Iris pigment epithelial cell (primary cell): ENCODE measurements at places on chromosomes 2 and 18.

GRCh38 chr18:75108579-75109318 lies 100.2 kb downstream of the PTGR3 start:
- no peak for DNase-seq

DNA sequence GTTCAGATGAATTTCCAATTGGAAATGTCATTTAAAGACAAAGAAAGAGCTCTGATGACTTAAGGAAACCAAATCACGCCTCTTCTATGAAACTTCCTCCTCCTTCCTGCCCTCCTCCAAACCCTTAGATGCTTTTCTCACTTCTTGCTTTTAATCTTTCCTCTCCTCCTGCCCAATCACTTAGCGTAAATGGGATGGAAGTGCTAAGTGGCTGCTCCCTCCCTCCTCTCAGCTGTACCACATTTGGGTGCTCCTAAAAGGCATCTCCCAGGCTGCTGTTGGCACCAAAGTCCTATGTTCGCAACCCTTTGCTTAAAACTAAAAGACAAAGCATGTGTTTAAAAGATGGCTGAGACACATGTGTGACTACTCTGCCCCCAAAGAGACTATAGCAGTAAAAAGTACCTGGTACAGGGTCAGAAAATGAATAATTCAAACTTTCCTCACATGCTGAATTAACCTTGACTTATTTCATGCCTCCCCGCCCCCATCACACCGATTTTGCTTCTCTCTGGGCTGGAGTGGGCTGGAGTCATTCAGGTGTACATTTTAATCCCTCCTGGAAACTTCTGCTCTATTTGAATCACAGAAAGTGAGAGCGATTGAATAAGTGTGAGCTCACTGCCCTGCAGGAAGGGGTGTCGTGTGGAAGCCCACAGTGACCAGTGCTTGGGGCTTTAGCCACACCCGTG lies 59.2 kb upstream of the KLF7 start:
- no peak for DNase-seq

- no peak for DNase-seq
Measured at GRCh38 chr18:22211657-22212056, 42.3 kb downstream of the GATA6 start.

- DNase-seq: peak; percentile 49
Measured at GRCh38 chr2:234137400-234138014, 87.0 kb downstream of the SPP2 start.

DNA sequence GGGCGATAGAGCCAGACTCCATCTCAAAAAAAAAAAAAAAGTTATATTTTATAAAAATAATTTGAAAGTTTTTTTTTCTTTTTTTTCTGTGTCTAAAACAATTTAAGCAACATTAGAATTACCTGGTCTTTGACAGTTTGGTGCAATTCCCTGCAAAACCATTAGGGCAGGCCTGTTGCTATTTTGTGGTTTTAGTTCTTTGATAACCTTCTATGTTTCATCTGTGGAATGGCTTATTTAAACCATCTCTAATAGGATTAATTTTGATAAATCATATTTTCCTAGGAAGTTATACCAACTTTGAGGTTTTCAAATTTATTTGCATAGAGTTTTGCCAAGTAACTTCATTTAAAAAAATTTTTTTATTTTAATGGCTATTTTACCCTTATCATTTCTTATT lies 141.2 kb upstream of the TWIST2 start:
- DNase-seq: no peak

DNA sequence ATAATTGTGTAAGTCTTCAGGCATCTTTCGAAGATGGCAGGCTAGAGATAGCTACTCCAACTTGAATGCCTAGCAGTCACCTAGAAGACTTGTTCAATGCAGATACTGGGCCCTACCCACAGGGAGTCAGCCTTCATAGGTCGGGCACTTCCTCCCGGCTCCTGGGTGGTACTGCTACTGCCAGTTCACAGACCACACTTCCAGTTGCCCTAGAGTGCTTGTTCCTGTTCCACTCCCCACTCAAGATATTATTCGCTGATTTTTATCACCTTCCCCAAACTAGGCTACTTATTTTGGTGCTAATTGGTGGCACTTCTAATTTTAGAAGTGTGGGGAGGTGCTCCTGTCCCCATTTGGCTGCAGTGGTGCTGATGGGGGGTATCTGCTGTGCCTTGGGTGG lies 34.2 kb downstream of the INPP4A start:
- DNase-seq: no peak

GRCh38 chr2:119487434-119488244 lies 36.6 kb downstream of the SCTR start:
- no peak for DNase-seq

DNA sequence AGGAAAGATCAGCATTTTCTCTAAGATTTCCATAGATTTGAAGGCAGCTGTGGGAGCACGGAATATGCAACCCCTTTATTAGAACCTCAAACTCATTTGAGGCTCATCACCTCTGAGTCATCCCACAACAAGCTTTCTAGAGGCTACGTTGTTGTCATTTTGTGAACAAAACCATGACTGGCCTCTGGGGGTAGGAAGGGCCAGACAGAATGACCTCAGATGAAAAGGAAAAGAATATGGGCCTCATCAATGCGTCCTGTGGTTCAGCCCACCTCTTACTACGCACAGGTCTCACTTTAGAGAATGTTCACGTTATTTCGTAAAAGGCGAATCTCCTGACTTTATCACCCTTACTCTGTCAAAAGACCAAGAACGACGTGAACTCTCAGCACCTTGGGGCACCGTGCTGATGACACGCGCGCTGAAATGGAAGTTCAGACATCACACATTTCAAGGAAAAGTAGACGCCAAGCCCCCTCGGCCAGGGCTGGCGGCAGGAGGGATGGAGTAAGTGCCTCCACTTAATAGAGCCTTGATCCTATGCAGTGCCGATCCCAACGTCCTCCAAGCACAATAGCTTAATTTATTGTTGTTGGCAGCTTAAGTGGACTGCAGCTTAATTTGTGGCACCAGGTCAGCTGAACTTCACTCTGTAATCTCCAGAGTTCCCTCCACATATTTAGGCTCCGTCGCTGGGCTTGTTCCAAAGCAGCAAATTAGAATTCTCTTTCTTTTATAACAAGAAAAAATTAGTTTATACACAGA lies 208.3 kb downstream of the EIPR1 start:
- DNase-seq: peak; percentile 74

- DNase-seq: no peak
Measured at GRCh38 chr2:16228471-16228870, 288.1 kb downstream of the MYCN start.

DNA sequence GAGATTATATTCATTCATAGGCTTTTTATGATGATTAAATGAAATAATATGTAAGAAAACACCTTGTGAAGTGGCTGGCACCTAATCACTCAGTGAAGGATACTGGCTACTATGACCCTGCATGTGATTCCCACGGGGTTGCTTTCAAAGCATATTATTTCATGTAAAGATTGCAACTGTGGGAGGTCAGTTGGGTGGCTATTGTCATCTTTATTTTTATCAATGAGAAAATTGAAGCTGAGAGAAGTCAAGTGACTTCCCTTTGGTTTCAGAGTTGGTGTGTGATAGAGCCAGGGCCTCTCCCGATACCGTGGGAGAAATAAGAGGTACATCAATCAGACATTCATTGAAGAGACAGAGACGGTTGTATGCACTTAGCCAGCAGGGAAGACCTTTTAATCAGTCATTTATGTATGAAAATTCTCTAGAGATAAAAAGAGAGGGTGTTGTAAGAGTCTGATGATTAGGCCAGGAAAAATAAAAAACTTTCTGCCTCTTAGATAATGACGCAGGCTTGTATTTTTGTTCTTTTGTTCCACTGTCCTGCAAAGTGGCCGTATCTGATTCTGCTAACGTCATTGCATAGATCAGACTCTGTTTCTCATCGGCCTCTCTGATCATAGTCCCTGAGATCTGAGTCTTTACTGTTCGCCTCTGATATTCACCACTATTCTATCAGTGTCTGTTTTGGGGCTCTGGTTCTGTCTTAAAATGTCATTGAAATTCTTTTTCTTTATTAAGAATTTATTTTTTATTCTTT lies 50.5 kb downstream of the QPCT start:
- DNase-seq: no peak

GRCh38 chr18:48646976-48647375 lies 108.1 kb downstream of the CTIF start:
- DNase-seq: no peak

DNA sequence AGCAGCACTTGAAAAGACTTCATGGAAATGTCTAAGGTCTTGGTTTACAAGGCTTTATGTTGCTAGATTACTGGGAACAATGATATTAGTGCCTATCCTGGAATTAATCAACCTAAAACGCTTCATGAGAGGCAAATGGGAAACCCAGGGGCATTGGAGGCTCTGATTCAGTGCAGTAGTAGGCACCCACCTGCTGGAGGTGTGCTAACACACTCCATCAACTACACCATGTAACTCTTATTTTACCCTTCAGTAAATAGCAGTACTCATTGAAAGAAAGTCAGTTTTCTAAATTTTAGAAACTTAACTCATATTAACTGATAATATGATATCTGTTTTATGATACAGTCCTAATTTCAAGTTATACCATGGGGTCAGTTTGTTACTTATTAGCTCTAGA lies 17.4 kb upstream of the HNRNPA3 start:
- DNase-seq: no peak

- DNase-seq: no peak
Measured at GRCh38 chr2:217366966-217367365, 507.1 kb upstream of the TNP1 start.

DNA sequence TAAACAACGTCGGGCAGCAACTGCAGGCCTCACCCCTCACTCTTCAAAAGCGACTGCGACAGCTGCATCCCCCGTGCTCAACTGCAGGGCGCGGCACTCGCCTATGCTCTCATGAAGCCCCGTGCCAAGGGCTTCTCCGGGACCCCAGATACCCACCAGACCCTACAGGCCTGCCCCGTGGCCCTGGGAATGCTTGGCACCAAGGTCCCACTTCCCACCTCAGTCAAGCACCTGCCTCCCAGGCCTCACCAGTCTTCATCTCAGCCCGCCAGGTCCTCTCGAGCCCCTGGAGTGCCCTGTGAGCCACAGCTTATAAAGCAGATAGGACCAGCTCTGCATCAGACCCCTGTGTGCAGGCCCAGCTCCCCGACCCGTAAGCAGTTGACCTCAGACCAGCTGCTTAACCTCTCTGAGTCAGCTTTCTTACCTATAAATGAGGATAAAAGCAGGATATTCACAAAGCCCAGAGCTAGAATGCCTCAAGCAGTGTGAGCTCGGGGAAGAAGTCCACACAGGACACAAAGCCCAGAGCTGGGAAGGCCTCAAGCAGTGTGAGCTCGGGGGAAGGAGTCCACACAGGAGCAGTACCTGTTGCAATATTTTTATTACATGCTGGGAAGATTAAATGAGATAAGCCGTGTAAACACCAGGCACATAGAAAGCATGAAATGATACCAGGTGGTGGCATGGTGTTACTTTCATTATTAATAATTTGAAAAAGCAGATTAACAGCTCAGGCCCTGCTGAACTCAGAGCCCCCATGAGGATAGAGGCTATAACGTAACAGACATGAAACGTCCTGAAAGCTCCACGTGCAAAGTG lies 96.9 kb downstream of the HDAC4 start:
- DNase-seq: no peak

- DNase-seq: peak; percentile 12
Measured at GRCh38 chr2:10811517-10811916, 1.1 kb downstream of the PDIA6 start.

- DNase-seq: peak; percentile 39
Measured at GRCh38 chr2:45432406-45432805, 178.7 kb downstream of the SRBD1 start.

DNA sequence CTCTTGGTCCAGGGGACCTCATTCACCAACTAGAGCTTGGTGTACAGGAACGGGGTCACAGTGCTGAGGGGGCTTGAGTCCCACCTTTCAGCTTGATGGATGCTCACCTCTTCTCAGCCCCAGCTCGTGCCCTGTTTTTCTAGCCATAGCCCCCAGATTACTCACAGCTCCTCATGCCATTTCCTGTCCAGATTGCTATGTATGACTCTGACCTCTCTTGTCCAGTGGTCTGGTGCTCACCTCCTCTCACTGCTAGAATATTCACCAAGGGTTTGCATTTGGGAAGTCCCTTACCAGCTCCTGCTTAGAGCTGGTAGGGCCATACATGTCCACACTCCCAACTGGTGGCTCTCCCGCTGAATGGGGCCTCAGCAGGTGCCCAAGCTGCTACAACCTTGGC lies 5.9 kb downstream of the LBX2 start:
- DNase-seq: peak; percentile 10

- no peak for DNase-seq
Measured at GRCh38 chr18:73777356-73778031, 370.1 kb downstream of the FBXO15 start.

DNA sequence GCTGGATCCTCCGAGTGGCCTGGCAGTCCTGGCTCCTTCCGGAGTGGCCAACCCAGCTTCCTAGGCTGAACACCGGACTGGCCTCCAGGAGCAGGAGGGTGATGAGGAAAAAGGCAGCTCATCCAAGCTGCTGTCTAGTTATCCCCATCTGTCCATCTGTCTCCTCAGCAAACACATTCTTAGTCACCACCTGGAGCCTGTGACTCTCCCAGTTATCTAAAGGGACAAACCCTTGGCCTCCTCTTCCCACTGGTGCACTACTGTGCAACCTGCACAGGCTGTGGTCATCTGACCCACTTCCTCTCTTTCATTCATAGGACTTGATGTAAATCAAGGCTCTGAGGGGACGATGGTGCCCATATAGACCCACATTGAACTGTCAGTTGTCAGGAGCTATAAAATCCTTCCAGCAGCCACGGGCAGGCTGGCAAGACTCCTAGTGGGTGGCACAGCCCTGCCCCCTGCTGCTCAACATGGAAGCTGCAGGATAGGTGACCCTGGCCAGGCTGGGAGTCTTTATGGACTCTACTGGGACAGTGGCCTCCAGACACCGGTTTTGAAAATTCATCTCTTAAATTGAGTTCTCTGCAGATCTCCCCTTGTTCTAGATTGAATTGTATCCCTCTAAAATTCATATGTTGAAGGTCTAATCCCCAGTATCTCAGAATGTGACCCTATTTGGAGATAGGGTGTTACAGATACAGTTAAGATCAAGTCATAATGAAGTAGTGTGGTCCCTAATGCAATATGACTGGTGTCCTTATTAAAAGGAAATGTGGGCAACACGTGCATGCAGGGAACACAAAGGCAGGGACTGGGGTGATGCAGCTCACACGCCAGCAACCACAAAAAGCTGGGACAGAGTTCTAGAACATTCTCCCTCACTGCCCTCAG lies 29.3 kb upstream of the DUSP2 start:
- peak; percentile 50 for DNase-seq

DNA sequence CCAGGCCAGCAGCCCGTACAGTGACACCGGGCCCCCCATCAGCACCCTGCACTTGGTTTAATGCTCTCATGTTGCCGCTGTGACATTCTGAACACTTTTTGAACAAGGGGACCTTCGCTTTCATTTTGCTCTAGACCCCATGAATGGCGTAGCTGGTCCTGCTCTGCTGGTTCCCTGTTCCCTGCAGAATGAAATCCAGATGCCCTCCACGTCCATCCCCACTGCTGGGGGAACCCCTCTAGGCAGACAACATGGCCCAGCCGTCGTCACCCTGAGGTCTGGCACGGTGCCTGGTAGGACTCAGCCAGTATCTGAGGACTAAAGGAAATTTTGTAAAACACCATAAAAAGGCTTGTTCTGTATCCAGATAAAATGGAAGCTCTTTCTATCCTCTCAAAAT lies 128.6 kb downstream of the KCTD1 start:
- DNase-seq: no peak

- DNase-seq: no peak
Measured at GRCh38 chr2:85183076-85183475, 49.9 kb downstream of the TCF7L1 start.

GRCh38 chr2:26848336-26849055 lies 564 bp downstream of the DPYSL5 start:
- DNase-seq: no peak
